ENCODE measurements at places on chromosomes 12 and 14.

- DNase-seq: no peak
Observed at GRCh38 chr14:70638416-70638815, 3.3 kb upstream of the TTC9 start.

DNA sequence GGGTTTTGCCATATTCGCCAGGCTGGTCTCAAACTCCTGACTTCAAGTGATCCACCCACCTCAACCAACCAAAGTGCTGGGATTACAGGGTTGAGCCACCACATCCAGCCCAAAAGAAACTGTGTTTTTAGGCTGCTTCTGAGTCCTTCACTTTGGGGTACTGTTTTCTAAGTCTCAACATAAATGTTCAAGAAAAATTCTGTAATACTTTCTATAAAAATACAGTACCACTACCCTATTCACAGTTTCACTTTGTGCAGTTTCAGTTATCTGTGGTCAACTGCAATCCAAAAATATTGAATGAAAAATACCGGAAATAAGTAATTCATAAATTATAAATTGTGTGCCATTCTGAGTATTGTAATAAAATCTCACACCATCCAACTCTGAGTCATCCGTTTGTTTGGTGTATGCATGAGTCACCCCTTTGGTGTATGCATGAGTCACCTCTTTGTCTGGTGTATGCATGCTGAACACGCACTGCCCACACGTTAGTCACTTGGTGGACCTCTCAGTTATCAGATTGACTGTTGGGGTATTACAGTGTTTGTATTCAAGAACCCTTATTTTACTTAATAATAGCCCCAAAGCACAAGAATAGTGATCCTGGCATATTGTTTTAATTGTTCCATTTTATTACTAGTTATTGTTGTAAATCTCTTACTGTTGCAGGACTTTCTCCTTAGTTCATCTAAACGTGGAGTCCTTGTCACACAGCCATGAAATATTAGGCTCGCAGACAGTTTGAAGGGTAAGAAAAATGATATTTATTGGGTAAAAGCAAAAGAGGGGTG, 190.2 kb downstream of the FSCB start:
- DNase-seq: peak; percentile 16

- no peak for DNase-seq
Observed at GRCh38 chr14:102537981-102538601, 28.5 kb upstream of the ANKRD9 start.

- DNase-seq: no peak
Observed at GRCh38 chr12:76049575-76050251, 18.1 kb upstream of the PHLDA1 start.

GRCh38 chr14:50821510-50822464, 9.2 kb downstream of the NIN start:
- peak; percentile 27 for DNase-seq

GRCh38 chr14:77903221-77903620, 103.3 kb downstream of the ADCK1 start:
- no peak for DNase-seq

DNA sequence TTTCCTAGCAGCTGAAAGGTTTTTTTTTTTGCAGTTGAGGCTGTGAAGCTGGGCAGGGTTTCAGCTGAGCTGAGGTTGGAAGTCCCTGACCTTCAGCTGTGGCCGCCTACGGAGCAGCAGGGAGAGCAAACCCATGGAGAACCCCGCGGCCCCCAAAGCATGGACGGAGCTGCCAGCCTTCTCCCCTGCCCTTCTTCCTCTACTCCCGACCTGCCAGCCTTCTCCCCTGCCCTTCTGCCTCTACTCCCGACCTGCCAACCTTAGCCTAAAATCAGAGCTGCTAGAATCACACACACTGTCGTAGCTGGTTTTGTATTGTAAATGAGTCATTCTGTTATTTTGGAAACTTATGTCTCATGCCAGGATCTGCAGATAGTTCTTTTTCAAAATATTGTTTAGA, 74.6 kb downstream of the PPP2R5C start:
- no peak for DNase-seq

DNA sequence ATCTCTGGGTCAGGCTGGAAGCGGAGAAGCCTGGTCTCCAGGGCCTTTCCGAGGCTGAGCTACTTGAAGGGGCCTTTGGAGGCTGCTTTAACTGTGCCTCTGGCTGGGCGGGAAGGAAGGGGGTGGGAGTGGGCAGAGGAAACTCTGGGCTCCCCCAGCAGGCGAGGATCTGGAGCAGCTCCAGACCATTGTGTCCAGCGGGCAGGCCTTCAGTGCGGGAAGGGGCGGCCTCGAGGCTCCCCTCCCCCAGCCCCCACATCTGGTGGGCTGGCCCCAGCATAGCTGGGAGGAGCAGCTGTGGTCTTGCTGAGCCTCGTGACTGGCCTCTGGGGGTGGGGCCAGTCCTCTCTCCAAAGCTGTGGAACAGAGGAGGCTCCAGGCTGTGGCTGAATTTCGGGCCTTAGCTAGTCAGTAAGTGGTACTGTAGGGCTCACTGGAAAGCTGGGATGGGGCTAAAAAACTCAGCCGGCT, 3.4 kb downstream of the TAMALIN start:
- no peak for DNase-seq

DNA sequence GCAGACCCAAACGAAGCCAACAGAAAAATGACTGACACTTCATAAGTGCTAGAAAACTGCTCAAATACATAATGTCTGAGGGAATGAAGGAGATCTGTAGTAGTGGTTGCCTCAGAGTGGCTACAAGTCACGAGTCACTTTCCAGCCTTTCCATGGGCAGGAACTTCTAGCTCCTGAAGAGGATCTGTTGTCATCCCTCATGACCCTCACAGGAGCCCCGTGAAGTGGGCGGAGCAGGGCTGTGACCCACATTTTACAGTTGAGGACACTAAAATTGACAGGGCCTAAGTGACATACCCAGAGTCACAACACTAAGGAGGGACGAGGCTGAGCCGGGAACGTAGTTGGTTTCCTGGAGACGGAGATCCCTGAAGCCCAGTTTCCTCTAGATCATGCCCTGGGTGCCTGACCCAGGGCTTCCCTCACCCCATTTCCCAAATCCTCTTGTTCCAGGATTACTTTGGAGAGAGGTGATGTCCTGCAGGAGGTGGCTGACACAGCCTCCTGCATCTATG, 45.8 kb upstream of the P2RX7 start:
- DNase-seq: peak; percentile 13

GRCh38 chr12:3564861-3565260, 73.9 kb downstream of the PRMT8 start:
- no peak for DNase-seq

DNA sequence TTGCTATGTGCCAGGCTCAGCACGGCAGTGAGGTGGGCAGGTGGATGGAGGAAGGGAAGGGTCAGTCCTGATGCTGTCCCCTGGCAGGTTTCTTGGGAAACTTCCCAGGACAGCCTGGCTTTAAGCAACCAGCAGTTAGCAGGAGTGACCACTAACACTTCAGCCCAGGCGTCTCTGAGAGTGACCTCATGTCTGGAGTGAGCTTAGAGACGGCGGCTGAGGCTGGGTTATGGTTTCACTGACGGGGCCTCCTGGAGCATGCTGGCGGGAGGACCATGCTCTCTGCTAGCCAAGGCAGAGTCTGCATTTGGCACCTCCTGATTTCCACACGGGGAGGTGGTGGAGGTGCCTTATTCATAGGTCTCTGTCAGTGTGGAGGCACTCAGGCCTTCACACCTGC, 2.5 kb downstream of the HHIPL1 start:
- no peak for DNase-seq

DNA sequence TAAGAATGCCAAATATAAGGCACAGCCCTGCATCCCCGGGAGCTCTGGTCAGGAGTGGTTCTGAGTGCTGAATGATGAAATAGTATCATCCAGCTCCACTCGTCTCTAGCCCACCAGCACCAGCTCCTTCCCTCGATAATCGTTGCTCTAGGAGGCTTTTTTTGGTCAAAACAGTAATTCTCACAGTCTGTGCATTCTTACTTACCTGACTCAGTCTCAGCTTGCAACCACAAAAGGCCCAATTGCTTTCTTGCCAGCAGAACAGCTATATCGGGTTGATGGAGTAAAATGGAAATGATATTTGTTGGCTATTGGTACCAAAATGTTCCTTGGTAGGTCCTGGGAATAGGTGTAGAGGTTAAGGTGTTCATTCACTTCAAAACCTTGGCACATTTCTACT, 94.8 kb downstream of the BMP4 start:
- DNase-seq: no peak
